ENCODE measurements at places on chromosomes 7 and 10. TPM values are rescaled to one million over a fixed set of nuclear protein-coding genes. Genes with fewer than 3 reads are reported as not detected.

DNA sequence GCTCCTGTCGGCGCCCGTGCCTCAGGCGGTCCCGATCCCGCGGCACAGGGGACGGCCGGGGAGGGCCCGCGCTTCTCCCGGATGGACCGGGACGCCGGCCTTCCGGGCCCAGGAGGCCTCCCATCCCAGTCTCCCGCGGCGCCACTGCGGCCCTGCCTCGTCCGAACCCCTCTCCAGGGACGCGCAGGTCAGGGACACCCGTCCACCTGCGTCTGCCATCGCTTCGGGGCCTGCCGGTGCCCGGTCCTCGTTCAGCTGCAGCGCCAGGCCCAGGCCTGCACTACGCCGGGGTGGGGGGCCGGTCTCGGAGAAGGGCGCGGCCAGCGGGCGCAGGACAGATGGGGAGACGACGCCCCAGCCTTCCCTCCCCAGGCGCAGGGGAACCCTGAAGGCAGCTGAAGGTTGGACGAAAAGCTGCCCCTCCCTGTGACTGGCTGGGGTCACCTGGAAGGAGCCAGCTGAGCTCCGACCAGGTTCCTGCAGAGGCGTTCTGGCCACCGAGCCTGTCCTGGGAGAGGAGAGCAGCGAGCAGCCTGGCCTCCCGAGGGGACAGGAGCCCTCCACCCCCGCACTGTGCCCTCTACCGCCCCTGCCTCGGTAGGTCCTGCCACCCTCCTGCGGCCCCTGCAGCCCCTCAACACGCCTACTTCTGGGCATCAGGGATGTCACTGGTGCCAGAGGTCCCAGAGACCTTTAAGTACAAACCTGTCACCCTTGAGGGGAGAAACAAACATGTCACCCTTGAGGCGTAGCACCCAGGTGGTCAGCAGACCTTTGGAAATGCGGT, 84.3 kb downstream of the LANCL2 start:
- no peak overlapping the region for H3K27ac ChIP-seq
- peaks cover 12% of the 10 kb centered on the region for H3K27me3 ChIP-seq
- DNase-seq: no peak
- H3K4me3 ChIP-seq: no peak overlapping the region
- H3K4me1 ChIP-seq: no peaks in the 10 kb centered on the region
- no peaks in the 10 kb centered on the region for H3K36me3 ChIP-seq

- no peak for DNase-seq
- H3K27me3 ChIP-seq: no peaks in the 10 kb centered on the region
- H3K4me3 ChIP-seq: no peak overlapping the region
- H3K36me3 ChIP-seq: no peaks in the 10 kb centered on the region
- no peaks in the 10 kb centered on the region for H3K4me1 ChIP-seq
Measured at GRCh38 chr7:156783864-156784263, 109.1 kb downstream of the LMBR1 start.

- H3K4me1 ChIP-seq: no peaks in the 10 kb centered on the region
- H3K36me3 ChIP-seq: no peaks in the 10 kb centered on the region
- DNase-seq: no peak
- no peak overlapping the region for H3K27ac ChIP-seq
- H3K4me3 ChIP-seq: no peak overlapping the region
- no peaks in the 10 kb centered on the region for H3K27me3 ChIP-seq
Measured at GRCh38 chr10:26721561-26721960, 24.1 kb downstream of the PDSS1 start.

DNA sequence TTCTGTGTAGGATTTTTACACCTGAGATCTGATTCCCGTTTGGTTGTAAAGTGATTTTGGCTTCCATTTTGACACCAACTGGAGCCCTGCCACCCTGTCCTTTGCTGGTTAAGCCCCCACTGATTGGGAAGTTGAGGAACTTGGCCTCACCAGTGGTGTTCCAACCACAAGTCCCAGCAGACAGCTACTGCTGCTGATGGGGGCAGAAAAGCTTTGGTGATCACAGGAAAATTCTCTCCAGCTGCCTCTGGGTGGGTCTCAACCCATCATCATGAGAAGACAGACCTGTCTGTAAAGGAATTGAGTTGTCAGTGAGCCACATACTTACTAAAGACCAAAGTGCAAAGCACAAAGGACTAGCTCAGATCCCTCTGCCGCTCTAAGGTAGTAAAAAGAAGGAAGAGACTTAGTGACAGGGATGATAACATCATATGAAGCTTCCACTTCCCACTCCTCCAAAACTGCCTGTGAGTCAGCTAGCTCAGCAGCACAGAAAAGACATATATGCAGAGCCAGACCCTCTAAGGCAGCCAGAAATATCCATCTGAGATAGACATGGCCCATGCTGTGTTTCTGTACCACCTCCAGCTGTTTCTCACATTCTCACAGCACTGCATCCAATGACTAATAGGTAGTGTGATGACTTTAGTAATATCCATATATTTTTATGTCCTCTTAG, 22.4 kb upstream of the LRRC17 start:
- DNase-seq: no peak
- H3K4me3 ChIP-seq: no peak overlapping the region
- H3K4me1 ChIP-seq: no peaks in the 10 kb centered on the region
- H3K36me3 ChIP-seq: no peaks in the 10 kb centered on the region
- no peaks in the 10 kb centered on the region for H3K27me3 ChIP-seq

- peak; percentile 53 for DNase-seq
- H3K4me1 ChIP-seq: no peaks in the 10 kb centered on the region
- H3K27me3 ChIP-seq: no peaks in the 10 kb centered on the region
- peak overlapping the region; percentile 21 for H3K4me3 ChIP-seq
Measured at GRCh38 chr10:129756912-129757901, 206.9 kb downstream of the EBF3 start.

GRCh38 chr10:35417795-35418194, 81.5 kb downstream of the CCNY start:
- no peak overlapping the region for H3K4me3 ChIP-seq
- no peak for DNase-seq
- H3K27ac ChIP-seq: no peak overlapping the region
- H3K4me1 ChIP-seq: no peaks in the 10 kb centered on the region
- no peaks in the 10 kb centered on the region for H3K36me3 ChIP-seq
- no peaks in the 10 kb centered on the region for H3K27me3 ChIP-seq

DNA sequence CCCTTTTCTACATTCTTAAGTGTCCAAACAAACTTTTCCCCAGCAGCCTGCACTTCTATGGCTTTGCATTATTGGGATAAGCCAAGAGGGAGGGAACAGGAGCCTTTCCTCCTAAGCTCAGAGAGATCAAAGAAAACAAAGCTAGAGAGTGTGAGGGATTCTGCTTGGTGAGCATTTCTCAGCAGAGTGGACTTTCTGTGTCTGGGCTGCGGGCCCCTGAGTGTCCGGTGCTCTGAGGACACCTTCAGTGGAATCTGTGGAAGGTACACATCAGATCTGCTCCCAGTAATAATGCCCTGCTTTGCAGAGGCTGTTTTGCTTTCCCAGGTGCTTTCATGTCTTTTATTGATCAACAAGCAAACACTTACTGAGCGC, 50.2 kb downstream of the KCNMA1 start:
- no peaks in the 10 kb centered on the region for H3K4me1 ChIP-seq
- no peak overlapping the region for H3K27ac ChIP-seq
- H3K36me3 ChIP-seq: no peaks in the 10 kb centered on the region
- no peak for DNase-seq

- no peaks in the 10 kb centered on the region for H3K4me1 ChIP-seq
- no peak overlapping the region for H3K27ac ChIP-seq
- H3K27me3 ChIP-seq: no peaks in the 10 kb centered on the region
- H3K36me3 ChIP-seq: no peaks in the 10 kb centered on the region
Measured at GRCh38 chr7:51016546-51016945, 233.8 kb upstream of the GRB10 start.

DNA sequence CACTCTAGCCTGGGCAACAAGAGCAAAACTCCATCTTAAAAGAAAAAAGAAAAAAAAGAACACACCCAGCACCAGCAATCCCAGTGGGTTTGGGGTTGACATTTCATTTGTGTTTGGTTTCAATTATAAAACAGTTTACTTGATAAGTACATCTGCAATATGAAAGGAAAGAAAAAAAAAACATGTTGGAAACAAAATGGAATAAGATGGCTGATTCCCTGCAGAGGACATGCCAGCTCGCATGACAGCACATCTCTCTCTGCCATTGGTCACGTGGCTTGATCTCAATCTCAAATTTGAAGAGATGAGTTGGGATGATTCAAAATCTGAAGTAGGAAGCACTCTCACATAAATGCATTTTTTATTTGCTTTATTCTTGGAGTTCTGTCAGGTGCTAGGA, 28.0 kb downstream of the MYOF start:
- no peak for DNase-seq
- H3K36me3 ChIP-seq: no peaks in the 10 kb centered on the region
- H3K4me1 ChIP-seq: peaks cover 14% of the 10 kb centered on the region
- peak overlapping the region; percentile 94 for H3K27ac ChIP-seq

DNA sequence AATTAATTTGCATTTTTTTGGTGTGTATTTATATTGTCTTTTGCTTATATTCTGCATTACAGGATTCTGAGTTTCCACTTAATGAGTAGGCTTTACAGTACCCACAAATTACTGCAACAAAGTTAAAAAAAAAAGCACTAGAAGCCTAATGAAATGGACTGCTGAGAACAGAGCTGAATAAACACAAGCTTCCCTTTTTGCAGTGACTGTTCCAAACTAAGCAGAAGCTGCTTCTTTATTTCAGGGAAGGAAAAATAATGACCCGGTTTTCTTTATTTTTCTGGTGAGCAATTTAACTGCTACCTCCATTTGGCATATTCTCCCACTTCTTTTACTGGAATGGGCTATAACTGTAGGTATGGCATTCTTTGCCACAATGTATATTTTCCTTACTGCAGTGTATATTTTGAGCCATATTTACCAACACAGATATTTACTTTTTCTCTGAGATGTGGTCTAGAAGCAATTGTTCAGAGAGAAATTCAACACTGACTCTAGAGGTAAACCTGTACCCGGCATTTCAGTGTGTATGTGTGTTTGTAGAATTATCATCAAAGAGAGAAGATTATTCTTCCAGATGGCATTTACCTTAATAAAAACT, 56.9 kb downstream of the HDAC9 start:
- no peak overlapping the region for H3K27ac ChIP-seq
- DNase-seq: no peak
- no peaks in the 10 kb centered on the region for H3K4me1 ChIP-seq
- no peaks in the 10 kb centered on the region for H3K36me3 ChIP-seq
- H3K27me3 ChIP-seq: no peaks in the 10 kb centered on the region

DNA sequence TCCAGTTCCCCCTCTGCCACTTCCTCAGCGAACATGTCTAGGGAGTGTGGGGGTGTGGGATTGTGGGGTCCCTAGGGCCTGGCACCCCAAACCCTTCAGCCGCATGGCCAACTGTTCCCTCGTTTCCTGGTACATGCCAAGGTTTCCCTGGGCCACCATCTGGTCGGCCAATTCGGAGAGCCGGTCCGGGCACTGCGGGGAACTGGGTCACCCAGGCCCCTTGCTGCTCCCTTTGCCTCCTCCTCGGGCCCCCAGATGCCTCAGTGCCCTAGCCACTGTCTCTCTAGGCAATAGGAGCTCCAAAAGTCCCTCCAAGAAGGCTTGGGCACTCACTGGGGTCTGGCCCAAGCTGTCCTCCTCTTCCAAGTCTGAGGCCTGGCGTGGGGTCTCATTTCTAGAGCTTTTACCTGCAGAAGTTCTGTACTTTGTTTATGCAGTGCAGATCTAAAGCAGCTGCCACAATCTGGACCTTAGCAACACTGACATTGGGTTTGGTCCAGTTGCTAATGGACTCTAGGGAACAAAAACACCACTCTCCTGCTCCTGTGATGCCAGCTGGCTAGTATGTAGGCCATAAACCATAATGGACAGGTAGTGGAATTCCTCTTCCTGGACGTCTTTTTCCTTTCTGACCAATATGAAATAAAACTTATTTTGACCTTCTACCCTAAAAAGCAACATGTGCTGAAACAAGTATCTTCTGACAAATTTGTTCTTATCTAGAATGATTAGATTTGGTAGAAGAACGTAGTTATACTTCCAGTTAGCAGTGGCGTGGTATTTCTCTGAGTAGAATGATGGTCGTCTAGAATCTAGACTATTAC, 172.9 kb downstream of the LRRC4 start:
- H3K36me3 ChIP-seq: no peaks in the 10 kb centered on the region
- H3K4me3 ChIP-seq: no peak overlapping the region
- no peaks in the 10 kb centered on the region for H3K4me1 ChIP-seq
- no peaks in the 10 kb centered on the region for H3K27me3 ChIP-seq
- no peak for DNase-seq

DNA sequence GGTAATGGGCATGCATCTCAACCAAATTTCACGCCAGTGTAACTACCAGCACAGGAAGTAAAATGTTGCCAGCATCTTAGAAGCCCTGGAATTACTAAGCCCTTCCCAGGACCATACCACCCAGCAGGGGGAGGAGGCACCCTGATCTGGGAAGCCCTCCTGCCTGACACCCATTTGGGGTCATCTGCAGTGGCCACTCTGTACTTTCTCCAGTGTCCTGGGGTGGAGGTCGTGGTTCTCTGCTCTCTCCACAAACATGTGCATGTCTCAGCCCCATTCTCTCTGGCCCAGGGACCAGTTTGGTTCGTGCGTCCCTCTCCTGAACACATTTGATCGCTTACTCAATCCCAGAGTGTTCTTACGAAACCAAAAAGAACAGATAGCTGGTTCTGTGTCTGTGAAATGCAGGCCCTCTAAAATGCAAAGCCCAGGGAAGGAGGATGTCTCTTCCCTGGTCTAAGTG, 9.4 kb upstream of the LRRC27 start:
- DNase-seq: no peak
- H3K36me3 ChIP-seq: no peaks in the 10 kb centered on the region
- no peaks in the 10 kb centered on the region for H3K4me1 ChIP-seq
- no peaks in the 10 kb centered on the region for H3K27me3 ChIP-seq

GRCh38 chr10:128096486-128097199, 29.6 kb downstream of the MKI67 start:
- no peak for DNase-seq
- no peaks in the 10 kb centered on the region for H3K27me3 ChIP-seq
- no peaks in the 10 kb centered on the region for H3K4me1 ChIP-seq
- H3K36me3 ChIP-seq: no peaks in the 10 kb centered on the region

GRCh38 chr7:22435105-22435504, 64.9 kb downstream of the STEAP1B start:
- no peaks in the 10 kb centered on the region for H3K27me3 ChIP-seq
- no peak overlapping the region for H3K27ac ChIP-seq
- no peaks in the 10 kb centered on the region for H3K4me1 ChIP-seq
- no peak overlapping the region for H3K4me3 ChIP-seq

GRCh38 chr10:84826704-84827103, 498.3 kb downstream of the CCSER2 start:
- no peaks in the 10 kb centered on the region for H3K4me1 ChIP-seq
- no peaks in the 10 kb centered on the region for H3K36me3 ChIP-seq
- H3K27me3 ChIP-seq: no peaks in the 10 kb centered on the region
- no peak overlapping the region for H3K27ac ChIP-seq

GRCh38 chr7:452226-452751, 67.4 kb downstream of the PDGFA start:
- peaks cover 6% of the 10 kb centered on the region for H3K4me1 ChIP-seq
- peak overlapping the region; percentile 20 for H3K27ac ChIP-seq
- H3K4me3 ChIP-seq: peak overlapping the region; percentile 46
- peaks cover 13% of the 10 kb centered on the region for H3K27me3 ChIP-seq
- no peaks in the 10 kb centered on the region for H3K36me3 ChIP-seq

- no peaks in the 10 kb centered on the region for H3K27me3 ChIP-seq
- H3K4me1 ChIP-seq: no peaks in the 10 kb centered on the region
- H3K27ac ChIP-seq: no peak overlapping the region
- H3K36me3 ChIP-seq: no peaks in the 10 kb centered on the region
- DNase-seq: no peak
Measured at GRCh38 chr7:131869986-131870385, 313.6 kb upstream of the PODXL start.

Gene NPVF
- not detected for total RNA-seq

Gene TRPV5
- total RNA-seq: not detected

Gene AP4M1
- 23.3 TPM for total RNA-seq

Data from breast epithelium (tissue), 4 donors.